Cerebellar cortex (tissue), 1 donor: ENCODE measurements at places on chromosomes 11 and 22.

DNA sequence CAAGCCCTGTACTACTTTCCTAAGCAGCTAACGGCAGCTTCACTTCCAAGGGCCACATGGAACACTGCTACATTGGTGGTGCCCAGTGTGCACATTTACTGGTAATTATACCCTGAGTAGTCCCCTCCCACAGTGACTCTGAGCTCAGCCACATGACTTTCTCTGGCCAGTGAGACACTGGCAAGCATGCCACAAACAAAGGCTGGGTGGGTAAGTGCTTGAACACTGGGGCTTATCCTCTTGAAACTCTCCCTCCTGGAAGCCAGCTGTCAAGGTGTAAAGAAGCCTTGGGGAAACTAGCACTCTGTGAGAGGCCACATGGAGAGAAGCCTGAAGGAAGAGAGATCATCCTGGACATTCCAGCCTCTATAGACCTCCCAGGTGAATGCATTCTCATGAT, 54.4 kb upstream of the DRD2 start:
- DNase-seq = no peak

DNA sequence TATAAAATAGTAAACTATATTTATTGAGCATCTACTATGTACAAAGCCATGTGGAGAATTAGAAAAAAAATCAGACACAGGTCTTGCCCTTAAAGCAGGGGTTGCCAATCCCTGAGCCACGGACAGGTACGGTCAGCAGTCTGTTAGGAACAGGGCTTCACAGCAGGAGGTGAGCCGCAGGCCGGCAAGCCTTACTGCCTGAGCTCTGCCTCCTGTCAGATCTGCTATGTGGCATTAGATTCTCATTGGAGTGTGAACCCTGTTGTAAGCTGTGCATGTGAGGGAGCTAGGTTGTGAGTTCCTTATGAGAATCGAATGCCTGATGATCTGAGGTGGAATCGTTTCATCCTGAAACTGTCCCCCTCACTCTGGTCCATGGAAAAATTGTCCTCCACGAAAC, 2.1 kb upstream of the RAG2 start:
- DNase-seq = no peak

DNA sequence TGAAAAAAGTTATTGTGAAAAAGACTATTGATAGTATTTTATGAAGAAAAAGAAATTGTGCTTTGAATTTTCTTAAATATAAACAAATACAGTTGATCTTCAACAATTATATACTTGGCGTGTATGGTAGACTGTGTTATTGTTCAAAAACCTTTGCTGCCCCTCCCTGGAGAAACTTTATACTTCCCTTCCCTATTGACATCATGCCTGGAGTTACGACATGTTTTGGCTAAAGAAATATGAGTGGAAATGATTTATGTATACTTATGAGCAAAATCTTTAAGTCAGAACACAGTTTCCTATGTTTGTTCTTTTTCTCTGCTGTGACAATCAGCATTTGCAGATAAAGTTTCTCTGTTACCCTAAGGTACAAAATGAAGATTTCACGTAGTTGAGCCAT, 243.8 kb downstream of the TMEM135 start:
- no peak for DNase-seq

DNA sequence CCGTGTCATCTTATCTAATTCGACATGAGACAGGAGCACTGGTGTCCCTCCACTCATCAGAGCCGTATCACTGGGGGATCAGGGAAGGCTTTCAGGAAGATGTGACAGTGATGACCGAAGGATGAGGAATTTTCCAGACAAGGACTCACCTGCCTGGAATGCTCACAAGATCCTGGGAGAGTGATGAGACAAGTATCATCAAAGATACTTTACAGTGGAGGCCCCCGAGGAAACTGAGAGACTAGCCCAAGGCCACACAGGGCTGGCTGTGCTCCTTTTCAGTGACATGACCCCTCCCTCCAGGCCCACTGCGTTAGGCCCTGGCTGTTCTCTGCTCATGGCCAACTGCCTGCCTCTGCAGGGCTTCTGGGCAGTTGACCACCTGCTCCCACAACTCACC, 13.0 kb downstream of the CLPB start:
- no peak for DNase-seq

GRCh38 chr11:6443269-6444003, 2.6 kb upstream of the HPX start:
- DNase-seq = peak; percentile 68

DNA sequence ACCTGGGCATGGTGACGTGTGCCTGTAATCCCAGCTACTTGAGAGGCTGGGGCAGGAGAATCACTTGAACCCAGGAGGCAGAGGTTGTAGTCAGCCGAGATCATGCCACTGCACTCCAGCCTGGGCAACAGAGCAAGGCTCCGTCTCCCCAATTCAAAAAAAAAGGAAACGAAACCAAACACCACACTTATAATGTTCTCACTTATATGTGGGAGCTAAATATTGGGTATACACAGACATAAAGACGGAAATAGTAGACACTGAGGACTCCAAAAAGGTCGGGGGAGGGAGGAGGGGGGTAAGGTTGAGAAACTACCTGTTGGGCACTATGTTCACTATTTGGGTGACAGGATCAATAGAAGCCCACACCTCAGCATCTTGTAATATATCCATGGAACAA, 94.3 kb downstream of the GAB2 start:
- no peak for DNase-seq

- DNase-seq = no peak
Observed at GRCh38 chr22:30843245-30843644, 125.3 kb downstream of the MORC2 start.

- no peak for DNase-seq
Observed at GRCh38 chr11:112485280-112485679, 224.6 kb upstream of the PLET1 start.

- no peak for DNase-seq
Observed at GRCh38 chr11:25613451-25613850, 718.5 kb upstream of the ANO3 start.

- DNase-seq = no peak
Observed at GRCh38 chr22:45612451-45612901, 59.2 kb upstream of the ATXN10 start.

DNA sequence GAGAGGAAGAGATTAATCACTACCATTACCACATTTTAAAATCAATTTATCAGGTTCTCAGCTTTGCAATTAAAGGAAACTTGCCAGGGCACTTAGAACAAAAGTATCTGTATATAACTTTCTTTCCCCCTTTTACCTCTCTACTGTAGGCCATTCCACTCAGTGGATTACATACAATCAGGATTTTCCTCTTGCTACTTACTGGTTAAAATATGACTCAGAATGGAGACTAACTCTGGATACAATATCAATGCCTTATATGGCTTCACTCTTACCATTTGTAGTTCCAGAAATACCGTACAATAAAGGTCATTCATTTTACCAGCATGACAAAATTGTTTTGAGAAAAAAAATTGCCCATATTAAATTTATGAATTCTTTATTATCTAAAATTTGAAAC, 706.8 kb downstream of the KCNA4 start:
- no peak for DNase-seq

DNA sequence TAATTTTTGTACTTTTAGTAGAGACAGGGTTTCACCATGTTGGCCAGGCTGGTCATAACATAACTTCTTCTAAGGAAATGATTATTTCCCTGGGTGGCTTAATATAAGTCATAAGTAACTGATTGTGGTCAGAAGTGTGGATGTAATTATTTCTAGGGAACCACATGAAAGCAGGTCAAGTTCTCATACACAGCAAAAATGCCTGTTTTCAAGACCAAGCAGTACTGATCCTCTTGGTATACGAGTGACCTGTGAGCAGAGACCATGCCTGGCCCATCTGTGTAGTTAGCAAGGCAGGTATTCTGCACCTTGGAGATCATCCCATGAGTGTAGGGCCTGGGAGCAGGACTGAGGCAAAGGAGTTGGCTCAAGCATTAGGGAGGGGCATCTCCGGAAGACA, 32.5 kb upstream of the NUCB2 start:
- DNase-seq = no peak

DNA sequence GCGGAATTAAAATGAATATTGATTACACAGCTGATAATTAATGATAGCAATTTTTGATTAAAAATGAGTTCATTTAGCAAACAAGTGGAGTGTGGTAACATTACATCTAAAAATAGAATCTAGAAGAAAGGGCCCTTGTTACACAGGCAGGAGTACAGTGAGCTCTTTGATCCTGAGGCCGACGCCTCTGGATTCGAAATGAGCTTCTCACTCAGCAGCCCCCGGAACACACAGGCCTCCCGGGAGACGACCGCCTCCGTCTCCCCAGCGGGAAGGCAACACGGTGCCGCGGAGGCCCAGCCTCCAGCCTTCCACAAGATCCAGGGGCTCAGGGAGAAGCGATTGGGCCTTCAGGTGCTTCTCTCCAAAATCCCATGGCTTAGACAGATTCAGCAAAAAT, 379.1 kb downstream of the BRD1 start:
- no peak for DNase-seq

DNA sequence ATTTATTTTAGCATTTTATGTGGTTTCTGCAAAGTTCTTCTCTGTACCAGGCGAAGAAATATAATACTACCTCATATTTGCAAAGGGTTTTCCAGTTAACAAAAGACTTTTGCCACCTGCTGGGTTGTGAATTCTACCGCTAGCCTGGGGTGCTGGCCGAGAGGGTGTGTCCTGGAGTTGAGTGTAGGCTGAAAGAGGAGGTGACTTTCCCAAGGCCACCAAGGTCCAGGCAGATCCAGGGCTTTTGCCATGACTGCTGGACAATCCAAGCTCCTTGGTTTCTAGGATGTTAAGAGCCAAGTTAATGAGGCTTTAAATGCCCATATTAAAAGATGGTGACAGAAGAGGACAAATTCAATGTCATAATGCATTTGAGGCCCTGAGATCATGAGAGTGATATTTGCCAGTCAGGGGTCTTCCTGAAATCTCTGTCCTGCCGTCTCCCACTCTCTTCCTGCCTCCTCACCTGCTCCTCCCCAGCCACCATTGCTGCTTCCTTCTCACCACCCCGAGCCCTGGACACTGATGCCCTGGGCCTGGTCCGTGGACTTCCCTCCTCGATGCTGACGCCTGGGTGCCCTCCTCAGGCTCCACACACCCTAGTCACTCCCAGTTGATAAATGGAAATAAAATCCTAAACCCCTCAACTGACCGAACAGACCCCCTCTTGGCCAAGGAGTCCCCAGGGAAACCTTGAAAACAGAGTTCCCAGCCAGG, 825.6 kb downstream of the TBC1D22A start:
- no peak for DNase-seq

DNA sequence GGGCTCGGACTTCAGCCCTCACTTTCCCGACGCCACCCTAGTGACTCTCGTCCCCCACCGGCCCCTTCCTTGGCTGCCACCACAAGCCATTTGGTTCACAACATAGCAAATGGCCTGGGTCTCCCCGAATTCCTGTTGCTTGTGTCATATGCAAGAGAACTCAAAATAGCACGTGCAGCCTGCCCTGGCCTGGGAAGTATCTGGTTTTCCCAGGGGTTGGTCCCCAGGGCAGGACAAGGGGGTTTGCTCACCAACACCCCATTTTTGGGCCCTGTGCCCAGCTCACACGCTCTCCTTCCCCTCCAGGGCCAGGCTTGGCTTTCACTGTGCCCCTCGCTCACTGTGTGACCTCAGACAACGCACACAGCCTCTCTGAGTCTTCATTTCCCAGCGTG, 12.8 kb upstream of the TPCN2 start:
- DNase-seq = no peak

DNA sequence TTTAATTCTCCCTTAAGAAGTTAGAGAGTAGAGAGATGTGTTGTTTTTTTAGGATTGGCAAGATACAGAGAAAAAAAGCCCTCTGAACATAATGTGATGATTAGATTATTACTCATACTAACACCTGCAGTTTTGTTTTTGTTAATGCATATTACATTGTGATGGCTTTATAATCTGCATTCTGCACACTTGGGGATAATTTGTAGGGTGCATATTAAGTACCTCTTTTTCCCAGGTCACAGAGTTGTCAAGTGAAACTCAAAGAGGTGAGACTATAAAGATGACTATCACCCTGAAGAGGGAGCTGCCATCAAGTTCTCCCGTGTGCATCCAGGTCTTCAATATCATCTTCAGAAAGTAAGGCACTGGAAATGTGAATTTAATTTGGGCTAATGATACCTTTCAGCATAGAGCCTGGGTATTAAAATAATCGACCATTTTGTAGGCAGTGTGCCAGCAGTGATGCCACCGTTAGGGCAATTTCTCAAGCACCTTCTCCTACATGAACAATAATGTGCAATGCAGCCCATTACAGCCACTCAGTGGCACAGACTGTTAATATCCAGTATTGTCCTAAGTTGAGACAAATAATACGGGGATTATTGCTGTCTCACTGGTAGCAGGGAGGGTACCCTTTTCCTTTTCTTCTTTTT, 16.2 kb downstream of the PIWIL4 start:
- no peak for DNase-seq

DNA sequence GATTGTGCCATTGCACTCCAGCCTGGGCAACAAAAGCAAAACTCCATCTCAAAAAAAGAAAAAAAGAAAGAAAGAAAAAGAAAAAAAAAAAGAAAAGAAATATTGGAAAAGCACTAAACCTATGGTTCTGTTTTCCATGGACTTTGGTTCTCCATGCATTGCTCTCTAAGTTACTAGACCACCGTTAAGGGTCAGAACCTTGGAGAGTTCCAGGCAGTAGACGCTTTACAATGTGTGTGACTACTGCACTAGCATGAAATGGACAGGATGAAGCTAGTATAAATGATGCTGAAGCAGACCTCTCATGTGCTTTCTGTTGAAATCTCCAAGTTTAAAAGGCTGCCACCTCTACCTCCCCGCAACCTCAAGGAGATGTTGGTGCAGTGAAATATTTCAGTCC, 63.5 kb downstream of the SIK2 start:
- peak; percentile 47 for DNase-seq

DNA sequence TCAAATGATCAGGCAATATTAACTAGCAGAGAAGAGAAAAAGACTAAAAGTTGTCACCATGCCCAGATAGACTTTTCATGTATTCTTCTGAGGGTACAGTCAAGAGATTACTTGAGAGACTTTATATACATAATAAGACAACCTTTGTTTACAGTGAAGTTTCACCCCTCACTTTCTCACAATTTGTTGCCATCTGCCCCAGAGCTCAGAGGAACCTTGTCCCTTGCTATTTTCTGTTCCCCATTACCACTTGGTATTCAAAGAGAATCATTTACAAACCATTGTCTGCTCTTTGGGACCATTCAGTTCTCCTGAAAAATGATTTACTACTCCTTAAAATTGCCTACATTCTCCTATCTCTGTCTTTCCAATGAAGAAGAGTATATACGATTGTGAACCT, 544.6 kb downstream of the CNTN5 start:
- DNase-seq = no peak
